ENCODE measurements at places on chromosomes 13 and 19.

DNA sequence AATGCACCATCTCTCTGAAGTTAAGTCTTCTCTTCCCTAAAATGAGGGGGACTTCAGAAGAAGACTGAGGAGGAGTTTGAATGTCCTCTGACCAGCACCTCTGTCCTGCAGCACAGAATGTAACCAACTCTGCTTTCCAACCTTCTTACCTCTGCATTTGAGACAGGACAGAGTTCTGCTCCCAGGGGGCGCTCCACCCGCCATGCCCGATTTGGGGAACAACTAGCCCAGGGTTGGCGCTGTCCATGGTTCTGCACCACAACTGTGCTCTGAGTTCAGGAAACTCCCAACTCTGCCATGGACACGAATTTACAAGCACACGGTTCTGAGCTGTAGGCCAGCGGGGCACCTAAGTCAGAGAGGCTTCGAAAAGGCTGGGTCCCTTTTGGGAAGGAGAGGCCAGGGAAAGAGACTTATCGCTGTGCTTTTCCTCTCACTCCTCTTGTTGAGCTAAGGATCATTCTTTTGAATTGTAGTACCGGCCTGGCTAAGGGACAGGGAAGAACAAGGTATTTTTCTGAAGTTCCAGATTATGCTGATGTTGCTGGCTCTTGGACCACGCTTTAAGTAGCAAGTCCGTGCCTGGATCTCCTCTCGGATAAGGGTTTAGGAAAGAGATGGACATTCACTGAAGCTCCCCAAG is 22.2 kb downstream of the SIGLEC5 start:
- DNase-seq = peak; percentile 86

- no peak for DNase-seq
These were observed 686 bp downstream of the LENG8 start for GRCh38 chr19:54449701-54450069.

GRCh38 chr13:72645521-72645920 is 81.9 kb downstream of the MZT1 start:
- DNase-seq = no peak

DNA sequence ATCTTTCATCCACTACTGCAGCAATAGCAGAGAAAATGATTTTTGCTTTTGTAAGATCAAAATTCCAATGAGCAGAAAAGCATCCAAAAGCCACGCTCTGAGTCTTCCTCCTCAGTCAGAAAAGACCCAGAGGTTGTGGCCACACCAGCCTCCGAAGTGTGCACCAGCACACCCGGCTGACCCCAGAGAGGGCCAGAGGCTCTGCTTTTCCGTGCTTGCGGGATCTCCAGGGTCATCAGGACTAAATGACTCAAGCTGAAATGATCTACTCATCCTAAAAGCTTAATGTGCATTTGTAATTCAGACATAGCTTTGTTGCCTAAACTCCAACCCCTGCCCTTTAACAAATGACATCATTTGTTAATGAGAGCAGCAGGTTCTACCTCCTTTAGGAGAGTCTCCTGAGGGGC is 16.5 kb downstream of the RXFP2 start:
- DNase-seq = no peak

DNA sequence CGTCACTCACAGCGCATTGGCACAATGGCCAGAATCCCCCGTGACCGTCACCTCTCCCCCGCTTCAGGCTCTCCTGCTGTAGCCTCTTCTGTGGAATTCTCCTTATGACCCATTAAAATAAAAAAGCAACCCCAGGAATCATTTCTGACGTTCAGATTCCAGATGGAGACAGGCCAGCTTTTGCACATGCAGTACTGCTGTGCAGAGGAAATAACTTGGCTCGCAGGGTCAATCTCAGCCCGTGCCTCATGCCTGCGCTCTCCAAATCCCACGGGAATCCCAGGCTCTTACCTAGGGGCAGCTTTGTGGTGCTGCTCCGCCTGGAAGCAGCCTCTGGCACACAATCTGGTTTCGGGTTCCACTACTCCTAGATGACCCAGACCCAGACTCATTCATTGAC is 32.7 kb upstream of the SOX1 start:
- DNase-seq = no peak

- no peak for DNase-seq
These were observed 118.7 kb downstream of the FRY start for GRCh38 chr13:32150239-32150638.

GRCh38 chr19:13152974-13153568 is 2.9 kb downstream of the IER2 start:
- peak; percentile 95 for DNase-seq

- no peak for DNase-seq
These were observed 49.1 kb downstream of the WASF3 start for GRCh38 chr13:26606631-26607030.
